Right lobe of liver (tissue), 6 donors: ENCODE measurements at places on chromosomes 3 and 15.

DNA sequence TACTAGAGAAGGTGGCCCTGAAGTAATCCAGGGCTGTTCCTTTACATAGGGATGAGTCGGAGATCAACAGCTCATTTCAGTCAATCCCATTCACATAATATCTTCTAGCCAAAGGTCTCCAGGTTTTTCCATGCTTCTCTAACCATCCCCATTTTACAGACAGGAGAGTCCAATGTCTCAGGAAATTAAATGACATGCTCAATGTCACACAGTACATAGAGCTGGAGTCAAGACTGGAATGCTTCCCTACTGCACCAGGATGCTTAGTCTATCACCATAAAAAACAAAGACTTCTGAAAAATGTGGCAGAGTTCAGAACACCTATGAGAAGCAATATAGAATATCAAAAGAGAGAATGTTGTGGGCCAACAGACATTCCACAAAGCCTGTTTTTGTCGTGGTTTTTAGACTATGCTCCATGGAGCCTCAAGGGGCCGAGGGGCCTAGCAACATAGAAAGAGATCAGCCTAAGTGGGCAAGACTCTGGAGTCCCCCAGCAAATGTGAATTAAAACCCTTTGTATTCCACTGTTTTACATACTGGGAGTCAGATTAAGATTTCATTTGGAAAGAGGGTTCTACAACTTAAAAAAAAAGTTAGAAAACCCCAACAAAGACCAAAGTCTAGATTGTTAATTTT is 122.0 kb downstream of the THRB start:
- DNase-seq = no peak

GRCh38 chr3:178562143-178562946 is 26.1 kb downstream of the KCNMB2 start:
- DNase-seq = no peak

DNA sequence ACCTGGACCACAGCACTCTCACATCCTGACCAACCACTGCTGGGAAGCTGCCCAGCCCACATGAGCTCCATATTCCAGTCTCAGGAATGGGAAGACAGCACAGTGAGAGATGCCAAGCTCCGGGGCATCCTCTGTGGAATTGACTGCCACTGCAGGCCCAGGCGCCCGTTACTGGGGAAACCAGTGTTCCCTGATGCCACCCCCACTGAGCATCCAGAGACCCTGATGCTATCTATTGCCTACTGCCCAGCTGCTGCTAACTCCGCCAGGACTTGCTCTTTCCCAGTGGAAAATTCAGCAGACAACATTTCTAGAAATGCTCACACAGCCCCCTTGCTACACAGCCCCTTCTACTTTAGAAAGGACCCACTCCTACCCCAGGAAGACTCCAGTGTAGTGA is 57.6 kb downstream of the CYP19A1 start:
- DNase-seq = no peak

GRCh38 chr3:47057212-47057671 is 77.8 kb downstream of the NBEAL2 start:
- no peak for DNase-seq

DNA sequence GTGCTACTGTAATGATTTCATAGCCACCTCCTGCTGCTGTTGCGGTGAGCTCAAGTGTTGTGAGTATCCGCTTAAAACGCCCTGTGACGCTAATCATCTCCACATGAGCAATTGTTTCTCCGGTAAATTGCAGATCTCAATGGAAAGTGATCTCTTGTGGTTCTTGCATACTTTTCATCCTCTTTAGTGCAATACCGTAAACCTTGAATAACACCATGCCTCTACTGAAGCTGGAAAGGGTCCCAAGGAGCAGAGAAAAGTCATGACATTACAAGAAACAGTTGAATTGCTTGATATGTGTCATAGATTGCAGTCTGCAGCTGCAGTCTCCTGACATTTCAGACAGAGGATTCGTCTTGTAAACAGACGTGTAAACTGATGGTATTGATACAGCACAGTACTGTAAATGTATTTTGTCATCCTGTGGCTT is 6.0 kb upstream of the CEMIP start:
- DNase-seq = no peak

DNA sequence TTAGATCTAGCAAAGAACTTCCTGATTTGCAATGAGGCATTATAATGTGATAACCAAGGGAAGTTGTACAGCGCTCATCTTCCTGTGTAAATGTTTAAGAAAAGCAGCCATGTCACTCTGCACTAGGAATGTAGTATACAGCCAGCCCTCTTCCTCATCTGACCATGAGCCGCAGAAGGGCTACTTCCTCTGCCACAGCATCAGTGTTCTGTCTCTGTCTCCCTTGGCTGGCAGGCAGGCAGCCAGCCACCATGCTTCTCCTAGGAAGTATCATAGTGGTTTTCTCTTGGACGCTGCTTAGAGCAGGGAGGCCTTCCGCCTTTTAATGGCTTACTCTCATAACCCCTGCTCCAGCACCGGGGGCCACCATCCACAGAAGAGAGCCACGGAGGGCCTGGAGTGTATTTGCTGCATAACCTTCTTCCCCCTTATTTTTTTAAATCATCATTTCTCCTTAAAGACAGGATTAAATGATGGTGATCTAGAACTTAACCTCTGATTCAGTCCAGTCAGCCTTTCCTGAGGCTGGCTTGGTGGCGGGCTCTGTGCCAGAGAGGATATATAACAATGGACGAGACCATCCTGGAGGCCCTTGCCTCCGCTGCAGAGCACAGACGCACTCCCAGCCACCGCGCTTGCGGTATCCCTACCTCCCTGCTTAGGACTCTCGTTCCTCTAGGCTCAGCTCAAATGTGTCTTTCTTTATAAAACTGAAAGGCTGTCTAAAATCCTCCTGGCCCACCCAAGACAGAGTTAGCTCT is 57.3 kb upstream of the PLXNA1 start:
- DNase-seq = no peak
